ENCODE measurements at places on chromosomes 7 and 10.

DNA sequence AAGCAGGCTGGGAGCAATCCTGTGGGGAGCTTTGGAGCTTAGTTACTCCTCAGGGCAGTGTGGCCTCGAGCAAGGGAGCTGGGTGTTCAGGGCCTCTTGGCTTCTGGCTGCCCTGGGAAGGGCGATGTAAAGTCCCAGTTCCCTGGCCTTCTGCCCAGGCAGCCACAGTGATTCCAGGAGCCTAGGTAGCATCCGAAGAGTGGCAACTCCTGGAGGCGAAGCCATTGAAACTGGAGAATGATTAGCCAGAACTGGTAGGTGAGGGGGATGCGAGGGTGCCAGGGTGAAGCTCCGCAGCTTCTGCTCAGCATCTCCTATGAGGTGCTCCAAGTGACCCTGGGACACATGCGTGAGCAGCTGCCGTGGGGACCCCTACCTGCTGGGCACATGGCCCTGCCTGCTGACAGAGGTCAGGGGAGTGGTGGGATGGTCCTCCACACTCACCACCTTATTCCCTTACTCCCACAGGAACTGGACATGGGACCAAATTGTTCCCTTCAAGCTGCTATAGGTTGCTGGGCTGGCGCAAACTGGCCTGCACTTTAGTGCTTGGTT is 7.8 kb upstream of the GDF2 start:
- no peak for DNase-seq

GRCh38 chr7:74398426-74398825 is 55.3 kb upstream of the GTF2IRD1 start:
- no peak for DNase-seq

- no peak for DNase-seq
These were observed 15.8 kb upstream of the KMT2E start for GRCh38 chr7:104998040-104998752.

DNA sequence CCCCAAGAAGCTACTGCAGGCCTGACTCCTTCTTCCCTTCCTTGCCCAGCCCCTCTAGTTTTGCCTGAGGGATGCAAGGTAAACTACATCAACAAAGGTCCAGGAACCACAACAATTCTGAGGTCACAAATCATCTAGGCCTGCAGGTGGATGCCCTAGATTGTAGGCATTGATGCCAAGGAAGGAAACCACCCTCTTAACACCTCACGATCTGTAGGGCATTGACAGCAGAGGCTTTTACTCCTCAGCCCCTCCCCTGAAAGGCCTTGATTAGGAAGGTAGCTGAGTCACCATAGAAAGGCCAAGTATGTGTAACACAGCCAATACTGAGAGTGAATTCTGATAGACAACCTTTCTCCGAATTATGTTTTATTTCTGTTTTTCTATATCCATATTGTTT is 46.7 kb upstream of the FAM3C start:
- no peak for DNase-seq

GRCh38 chr7:149771720-149772240 is 1.6 kb downstream of the ZNF467 start:
- peak; percentile 94 for DNase-seq

- DNase-seq: no peak
These were observed 209.5 kb downstream of the HERPUD2 start for GRCh38 chr7:35485436-35485835.

DNA sequence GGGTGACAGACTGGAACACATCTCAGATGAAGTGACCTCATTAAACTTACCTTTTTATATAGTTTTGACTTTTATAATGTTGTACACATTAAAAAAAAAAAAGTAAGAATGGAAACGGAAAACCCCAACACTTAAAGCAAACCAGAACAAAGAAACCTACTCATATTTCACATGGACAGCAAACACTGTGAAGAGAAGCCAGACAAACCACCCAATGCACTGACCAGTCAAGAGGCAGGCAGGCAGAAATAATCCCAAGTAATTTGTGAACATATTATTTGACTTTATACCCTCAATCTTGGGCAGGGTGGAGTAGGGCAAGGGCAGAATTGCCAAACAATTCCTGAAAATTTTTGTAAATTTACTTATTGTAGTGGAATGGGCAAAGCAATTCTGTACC is 39.8 kb downstream of the WAPL start:
- no peak for DNase-seq

DNA sequence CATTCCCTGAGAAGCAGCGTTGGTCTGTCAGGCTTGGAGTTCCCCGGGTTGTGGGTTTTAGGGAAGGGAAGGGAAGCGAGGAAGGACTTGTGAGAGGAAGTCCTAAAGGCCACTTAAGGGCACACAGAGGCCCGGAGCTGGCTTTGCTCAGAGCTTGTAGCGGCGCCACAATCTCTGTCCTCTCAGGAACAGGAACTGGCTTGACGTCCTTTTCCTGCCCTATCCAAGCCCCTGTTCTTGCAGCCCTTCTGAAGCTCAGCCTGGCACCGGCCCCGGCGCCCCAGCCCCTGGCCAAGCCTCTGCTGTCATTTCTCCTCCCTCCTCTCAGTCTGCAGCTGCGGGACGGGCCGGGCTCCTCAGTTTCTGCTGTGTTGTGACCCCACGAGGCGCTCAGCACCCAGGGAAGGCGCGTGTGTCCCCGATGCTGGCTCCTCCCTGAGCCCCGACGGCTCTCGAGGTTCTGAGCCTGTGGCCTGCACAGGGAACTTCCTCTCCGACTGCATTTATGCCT is at the start of gene GIMAP8:
Gene GIMAP8, plus strand, starts transcription at position 140 of the 511 bp plus-strand sequence. CDS start 16,069 bp downstream, outside the sequence.
- DNase-seq: no peak

GRCh38 chr10:86335831-86336230 is 30.8 kb downstream of the GRID1 start:
- DNase-seq: no peak

GRCh38 chr7:24372961-24373955 is 89.3 kb downstream of the NPY start:
- no peak for DNase-seq

DNA sequence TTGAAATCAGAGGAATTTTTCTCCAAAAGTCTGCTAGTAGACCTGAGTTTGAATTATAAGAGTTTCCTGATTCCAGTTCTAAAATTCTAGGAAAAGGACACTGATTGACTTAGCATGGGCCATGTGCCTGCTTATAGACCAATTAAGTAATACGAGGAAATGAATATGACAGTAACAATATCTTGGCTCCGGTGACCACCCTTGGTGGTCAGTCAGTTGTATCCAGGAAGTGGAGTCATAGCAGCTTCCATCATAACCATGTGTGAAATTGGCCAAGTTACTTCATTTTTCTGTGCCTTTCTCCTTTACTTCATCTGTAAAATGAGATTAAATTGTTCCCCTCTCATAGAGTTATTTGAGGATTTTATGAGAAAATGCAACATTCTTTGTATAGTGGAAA is 66.9 kb downstream of the MTPAP start:
- DNase-seq: no peak

DNA sequence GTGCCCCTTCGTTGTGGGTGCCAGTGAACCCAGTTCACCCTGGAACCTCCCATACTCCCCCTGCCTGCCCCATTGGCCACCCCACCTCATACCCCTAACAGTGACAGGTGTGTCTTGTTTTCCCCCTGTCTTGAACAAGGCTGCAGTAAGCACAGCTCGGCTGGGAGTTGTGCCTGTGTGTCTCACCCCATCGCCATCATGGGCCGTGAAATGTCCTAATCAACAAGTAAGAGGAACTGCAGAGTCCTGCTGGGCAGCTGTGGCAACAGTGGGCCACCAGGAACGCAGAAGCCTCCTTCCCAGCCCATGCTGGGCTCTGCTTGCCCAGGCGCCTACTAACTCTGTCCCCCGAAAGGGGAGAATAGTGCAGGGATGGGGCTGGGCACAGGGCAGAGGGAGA is 91.6 kb downstream of the C10orf105 start:
- DNase-seq: no peak

- DNase-seq: no peak
These were observed 1.7 kb downstream of the CDK6 start for GRCh38 chr7:92834507-92835260.

DNA sequence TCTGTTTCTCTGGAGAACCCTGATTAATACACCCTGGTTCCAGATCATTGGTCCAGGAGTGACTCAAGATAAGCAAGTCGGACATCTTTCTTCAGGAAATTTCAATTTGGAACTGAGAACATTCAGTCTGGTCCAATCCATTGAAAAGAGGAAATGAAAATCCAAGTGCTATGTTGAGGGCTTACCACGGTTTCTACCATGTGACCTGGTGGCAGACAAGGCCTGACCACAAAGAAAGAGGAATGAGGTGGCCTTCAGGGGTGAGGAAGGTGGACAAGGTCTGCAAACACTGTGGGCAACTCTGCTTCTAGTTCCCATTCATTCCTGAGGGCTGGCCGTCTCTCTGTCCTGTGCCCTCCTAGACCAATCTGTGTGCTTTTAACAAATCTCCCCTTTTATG is 149.2 kb upstream of the GHITM start:
- DNase-seq: no peak

DNA sequence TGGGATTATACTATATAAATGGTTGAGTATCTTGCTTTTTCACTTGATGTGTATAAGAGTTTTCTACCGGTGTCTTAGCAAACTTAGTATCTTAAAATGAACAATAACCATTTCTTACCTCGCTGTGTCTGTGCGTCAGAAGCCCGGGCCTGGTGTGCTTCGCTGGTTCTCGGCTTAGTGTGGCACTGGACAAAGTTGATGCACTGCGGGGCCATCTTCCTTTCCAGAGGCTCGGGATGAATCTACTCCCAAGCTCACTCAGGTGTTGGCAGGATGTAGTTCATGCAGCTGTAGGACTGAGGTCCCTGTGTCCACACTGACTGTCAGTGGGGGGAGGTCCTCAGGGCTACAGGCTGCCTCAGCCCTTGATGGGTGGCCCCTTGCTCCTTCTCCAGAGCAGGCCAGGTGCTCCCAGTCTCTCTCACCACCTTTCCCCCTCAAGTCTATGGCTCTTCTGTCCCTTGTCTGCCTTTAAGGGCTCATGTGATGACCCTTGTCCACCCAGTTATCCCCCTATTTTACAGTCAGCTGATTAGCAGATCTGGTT is 227.8 kb downstream of the GLRX3 start:
- no peak for DNase-seq

DNA sequence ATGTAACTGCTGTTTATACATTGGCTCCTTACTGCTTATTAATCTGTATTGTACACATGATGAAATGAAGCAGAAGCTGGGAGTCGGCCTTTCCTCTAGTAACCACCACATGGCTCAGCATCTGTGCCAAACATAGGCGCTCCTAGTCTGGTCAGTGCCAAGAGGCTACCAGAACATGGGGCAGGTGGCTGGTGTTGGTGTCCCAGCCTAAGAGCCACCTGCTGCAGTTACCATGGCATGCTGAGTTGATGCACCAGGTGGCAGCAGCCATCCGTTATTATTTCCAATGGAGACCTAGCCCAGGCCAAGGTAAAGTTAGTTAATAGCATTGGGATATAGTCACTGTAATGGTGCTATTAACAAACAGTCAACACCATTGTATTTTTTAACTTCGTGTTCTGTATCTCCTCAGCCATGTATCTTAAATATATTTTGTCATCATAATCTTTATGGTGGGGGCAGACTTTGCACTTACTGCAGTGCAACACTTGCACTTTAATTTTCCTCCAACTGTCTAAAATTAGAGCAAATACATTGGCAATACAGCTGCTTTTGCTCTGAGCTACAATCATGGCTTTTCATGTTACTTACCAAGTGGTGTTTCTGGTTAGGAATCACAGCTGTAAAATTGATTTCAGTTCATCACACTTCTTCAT is 33.1 kb downstream of the HBP1 start:
- peak; percentile 47 for DNase-seq

- DNase-seq: no peak
These were observed 119.5 kb upstream of the PRSS1 start for GRCh38 chr7:142629588-142630260.

GRCh38 chr10:4337563-4337962 is 488.4 kb upstream of the AKR1E2 start:
- no peak for DNase-seq

DNA sequence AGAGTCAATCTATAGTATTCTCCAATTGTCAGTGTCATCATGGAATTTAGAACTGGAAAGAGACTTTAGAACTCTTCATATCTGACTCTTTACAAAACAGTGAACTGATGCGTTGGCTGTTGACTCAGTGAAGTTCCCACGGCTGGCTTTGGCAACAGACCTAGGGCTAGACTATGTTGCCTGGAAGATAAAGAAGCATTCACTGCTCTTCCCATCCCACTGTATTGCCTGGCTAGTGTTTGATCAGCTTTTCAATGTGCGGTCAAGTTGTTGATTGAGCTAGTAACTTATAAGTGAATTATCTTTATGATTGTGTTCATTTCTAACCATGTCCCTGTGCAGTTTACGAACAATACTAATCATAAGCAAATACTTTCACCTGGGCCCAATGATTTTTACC is 365.7 kb upstream of the LRGUK start:
- no peak for DNase-seq

DNA sequence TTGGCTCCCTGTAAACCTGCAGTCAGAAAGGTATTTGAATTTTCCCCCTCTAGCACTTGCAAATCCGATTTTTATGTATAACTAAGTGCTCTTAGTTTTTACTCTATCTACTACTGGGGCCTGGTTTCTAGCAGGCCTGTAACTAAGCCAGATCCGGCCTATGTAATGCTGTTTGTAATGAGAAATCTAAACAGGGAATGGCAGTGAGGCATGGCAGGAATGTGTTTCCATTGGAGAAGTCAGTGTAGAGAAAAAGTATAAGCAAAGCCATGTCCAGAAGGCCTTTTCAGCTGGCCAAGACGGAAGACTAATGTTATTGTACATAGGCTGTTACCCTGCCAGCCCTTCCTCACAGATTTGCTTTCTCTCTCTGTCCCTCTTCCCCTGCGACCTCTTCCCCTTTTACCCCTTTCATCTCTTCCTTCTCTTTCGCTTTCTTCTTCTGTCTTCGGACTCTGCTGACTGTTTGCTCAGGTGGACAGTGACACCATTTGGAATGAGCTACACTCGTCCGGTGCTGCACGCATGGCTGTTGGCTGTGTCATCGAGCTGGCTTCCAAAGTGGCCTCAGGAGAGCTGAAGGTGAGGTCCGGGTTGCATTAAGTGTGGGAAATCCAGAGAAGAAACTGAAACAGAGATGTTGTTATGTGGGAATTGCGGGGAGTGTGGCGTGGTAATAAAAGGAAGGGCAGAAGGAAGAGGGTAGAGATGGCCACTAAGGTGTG is 297.5 kb downstream of the HDAC9 start:
- DNase-seq: no peak

DNA sequence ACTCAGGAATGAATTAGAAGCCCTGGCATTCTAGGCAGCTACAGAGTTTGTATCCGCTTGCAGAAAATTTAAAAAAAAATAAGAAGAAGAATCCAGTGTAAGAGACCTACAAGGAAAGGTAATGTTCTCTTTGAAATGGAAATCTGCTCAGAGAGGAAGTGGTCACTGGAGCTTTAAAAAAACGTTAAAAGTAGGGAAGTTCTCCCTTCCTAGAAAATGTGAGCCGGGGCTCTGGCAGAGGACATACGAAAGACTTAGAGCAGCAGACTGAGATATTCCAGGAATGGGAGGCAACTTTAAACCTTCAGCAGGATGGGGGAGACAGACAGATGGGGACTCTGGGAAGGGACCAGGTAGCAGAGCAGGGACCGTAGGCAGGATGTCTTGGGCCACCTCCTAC is 149.4 kb upstream of the NPS start:
- DNase-seq: no peak

- DNase-seq: no peak
These were observed 103.9 kb downstream of the CTBP2 start for GRCh38 chr10:125056161-125057132.

GRCh38 chr10:102368077-102368476 is 27.4 kb upstream of the NFKB2 start:
- DNase-seq: no peak

Measured in NCI-H2171 (cell line).